GM12891 (cell line): ENCODE measurements at places on chromosomes 2 and 18.

GRCh38 chr2:20446255-20446916 lies 488 bp upstream of the RHOB start:
- no peak for DNase-seq

DNA sequence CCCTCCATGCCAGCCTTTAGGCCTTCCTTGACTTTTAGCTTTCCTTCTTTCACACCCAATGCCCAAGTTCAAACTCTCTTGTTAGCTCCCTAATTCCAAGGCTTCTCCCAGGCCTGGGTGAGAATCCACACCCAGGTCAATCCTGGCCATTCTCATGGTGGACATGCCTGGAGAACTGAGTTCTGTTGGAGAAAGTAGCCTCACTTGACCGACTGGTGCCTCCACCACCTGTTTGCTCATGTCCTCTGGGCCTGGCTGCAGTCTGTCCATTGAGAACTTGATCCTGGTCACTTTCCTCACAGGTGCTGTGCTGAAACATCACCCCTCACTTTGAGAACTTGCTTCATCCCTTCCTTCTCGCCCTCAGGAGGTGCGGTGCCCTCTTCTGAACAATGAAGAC lies 189.1 kb upstream of the TWIST2 start:
- no peak for DNase-seq

DNA sequence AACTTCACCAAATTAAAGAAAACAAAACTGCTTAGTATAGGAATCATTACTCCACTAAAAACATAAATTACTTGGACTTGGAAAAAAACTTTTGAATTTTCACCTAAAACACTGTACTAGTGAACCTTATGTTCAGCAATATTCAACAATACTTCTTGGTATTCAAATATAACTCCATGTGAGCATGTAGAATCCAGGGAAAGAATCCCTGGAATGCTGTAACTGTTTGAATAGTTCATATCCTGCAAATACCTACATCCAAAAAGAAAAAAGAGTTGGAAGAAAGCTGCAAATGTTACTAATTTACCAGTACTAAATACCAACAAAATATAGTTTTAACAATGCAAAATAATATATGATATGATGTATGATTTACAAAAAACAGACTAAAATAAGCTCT lies 65.4 kb downstream of the IKZF2 start:
- DNase-seq = no peak

DNA sequence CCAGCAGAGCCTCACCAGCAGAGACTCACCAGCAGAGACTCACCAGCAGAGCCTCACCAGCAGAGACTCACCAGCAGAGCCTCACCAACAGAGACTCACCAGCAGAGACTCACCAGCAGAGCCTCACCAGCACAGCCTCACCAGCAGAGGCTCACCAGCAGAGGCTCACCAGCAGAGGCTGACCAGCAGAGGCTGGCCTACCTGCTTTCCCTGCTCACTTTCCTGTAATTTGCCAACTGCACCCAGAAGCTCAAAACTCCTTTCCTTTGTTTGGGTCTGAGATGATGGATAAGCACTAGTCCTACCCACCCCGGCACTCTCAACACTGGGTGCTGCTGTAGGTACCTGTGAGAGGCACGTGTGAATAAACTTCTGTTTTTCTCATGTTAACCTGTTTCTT lies 36.4 kb upstream of the PXDN start:
- DNase-seq = no peak

DNA sequence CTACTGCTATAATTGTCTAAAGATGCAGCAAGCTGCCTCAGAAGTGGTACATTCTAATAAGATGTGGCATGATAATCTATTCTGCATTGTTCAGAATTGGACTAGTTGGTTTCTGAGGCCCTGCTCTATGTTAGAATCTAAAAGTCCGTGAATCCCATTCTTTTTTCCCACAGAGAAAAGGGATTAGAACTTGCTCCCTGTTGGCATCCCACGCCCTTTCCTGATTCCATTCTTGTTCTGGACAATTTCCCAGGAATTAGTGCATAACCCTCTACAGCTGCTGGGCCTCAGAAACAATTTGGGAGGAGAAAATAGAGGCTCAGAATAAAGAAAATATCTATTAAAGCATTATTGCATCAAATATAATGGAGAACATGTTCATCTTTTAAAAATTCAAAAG lies 282.7 kb downstream of the NRXN1 start:
- no peak for DNase-seq
